ENCODE measurements at places on chromosomes 7 and 10.

GRCh38 chr10:110488940-110489339 lies 8.8 kb upstream of the DUSP5 start:
- no peak for DNase-seq

- no peak for DNase-seq
Observed at GRCh38 chr7:70696201-70696754, 435.7 kb upstream of the GALNT17 start.

GRCh38 chr10:93165367-93165766 lies 91.7 kb downstream of the CYP26A1 start:
- no peak for DNase-seq

DNA sequence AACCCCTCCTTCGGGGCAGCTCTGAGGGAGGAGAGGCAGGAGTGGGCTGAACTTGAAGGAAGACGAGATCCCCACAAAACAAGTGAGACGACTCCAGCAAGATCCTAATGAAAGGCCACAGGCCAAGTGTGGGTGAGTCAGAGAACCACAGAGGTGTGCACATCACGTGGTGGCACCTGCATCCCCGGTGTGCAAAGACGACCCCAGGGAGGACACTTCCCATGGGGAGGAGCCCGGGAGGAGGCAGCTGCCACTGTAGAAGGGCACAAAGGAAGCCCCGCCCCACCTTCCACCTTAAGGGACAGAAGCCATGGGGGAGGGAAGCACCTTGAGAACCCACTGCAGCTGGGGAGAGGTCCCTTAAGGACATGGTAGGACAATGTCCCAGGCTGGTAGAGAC lies 45.7 kb downstream of the ESYT2 start:
- no peak for DNase-seq

- no peak for DNase-seq
Observed at GRCh38 chr10:127364034-127364433, 167.6 kb upstream of the INSYN2A start.

GRCh38 chr10:33569702-33570101 lies 235.2 kb upstream of the NRP1 start:
- DNase-seq, result no peak

GRCh38 chr7:11875635-11876034 lies 43.6 kb upstream of the THSD7A start:
- DNase-seq, result no peak

GRCh38 chr7:35342786-35343185 lies 88.9 kb upstream of the TBX20 start:
- no peak for DNase-seq

DNA sequence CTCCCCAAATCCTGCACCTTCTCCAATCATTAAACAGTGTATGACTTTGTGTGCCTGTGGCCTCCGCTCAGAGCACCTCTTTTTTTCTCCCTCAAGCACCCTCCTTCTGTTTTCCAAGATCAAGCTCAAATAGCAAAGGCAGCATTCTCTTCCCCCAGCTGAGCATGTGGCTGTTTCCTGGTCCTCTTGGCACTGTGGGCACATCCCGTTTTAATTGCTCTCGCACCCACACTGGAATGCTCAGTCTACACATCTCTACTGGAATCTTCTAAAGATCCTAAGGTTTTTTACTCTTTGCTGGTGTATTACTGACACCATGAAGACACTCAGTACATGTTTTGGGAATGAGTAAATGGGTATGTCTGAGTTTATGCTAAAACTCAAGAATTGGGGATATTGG lies 107.4 kb downstream of the WDFY4 start:
- DNase-seq, result no peak

DNA sequence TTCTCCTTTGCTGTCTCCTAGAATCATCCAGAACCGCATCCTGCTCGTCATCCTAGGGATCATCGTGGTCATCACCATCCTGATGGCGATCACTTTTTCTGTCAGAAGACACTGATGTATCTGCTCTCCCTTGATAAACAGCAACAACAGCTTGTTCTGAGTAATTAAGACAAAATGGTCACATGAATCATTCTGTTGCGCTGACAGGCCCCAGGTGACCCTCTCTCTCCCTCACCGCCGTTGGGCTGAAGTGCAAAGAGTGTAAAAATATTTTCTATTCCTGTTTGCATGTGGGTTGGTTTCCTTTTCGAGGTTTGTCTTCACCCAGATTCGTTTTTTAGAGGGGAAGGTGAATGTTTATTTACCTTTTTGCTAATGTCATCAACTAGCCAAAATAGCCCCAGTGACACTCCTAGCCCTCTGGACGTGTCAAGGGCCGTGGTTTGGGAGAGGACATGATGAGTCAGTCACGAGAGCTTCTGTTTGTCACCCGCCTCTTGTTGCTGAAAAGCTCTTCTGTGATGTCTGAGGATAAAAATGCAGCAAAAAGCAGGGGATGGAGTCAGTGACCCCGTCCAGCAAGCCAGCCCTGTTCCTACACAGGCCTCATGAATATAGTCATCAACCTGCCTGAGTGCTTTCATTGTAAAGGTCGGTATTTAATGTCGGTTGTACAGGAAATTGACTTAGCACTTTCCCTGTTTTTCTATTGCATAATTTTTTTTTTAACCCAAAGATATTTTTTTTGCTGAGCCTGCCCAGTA lies 134.6 kb upstream of the TCF7L2 start:
- DNase-seq, result peak; percentile 59

- DNase-seq, result no peak
Observed at GRCh38 chr10:52447931-52448353, 133.9 kb downstream of the DKK1 start.

DNA sequence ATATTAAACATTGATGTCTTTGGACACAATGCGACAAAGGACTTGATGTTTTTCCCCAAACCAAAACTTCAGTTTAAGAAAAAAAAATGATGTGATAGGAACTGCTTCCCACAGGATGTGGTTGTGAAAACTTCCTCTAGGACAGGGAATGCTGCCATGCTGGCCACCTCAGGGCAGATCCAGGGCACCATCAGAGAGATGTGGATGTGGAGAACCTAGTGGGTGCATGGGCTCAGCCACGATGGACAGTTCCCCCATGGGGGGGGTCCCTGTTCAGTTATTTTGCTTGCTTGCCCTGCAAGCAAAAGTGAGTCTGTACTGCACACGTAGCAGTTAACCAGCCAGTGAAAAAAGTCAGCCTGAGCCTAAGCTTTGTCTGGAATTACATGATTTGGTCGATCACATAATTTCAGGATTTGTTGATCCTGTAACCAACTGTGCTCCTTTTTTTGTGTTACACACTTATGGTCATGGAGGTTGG lies 36.3 kb downstream of the LAMB4 start:
- DNase-seq, result no peak

DNA sequence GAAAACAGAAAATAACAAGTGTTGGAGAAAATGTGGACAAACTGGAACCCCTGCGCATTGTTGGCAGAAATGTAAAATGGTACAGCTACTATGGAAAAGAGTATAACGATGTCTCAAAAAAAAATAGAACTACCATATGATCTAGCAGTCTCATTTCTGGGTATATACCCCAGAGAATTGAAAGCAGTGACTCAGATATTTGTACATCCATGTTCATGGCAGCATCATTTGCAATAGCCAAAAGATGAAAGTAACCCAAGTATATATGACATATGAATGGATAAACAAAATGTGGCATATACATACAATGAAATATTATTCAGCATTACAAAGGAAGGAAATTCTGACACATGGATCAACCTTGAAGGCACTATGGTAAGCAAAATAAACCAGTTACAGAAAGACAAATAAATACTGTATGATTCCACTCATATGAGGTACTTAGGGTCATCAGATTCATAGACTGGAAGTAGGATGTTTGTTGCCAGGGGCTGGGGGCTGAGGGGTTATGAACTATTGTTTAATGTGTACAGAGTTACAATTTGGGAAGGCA lies 4.9 kb downstream of the NRCAM start:
- no peak for DNase-seq

DNA sequence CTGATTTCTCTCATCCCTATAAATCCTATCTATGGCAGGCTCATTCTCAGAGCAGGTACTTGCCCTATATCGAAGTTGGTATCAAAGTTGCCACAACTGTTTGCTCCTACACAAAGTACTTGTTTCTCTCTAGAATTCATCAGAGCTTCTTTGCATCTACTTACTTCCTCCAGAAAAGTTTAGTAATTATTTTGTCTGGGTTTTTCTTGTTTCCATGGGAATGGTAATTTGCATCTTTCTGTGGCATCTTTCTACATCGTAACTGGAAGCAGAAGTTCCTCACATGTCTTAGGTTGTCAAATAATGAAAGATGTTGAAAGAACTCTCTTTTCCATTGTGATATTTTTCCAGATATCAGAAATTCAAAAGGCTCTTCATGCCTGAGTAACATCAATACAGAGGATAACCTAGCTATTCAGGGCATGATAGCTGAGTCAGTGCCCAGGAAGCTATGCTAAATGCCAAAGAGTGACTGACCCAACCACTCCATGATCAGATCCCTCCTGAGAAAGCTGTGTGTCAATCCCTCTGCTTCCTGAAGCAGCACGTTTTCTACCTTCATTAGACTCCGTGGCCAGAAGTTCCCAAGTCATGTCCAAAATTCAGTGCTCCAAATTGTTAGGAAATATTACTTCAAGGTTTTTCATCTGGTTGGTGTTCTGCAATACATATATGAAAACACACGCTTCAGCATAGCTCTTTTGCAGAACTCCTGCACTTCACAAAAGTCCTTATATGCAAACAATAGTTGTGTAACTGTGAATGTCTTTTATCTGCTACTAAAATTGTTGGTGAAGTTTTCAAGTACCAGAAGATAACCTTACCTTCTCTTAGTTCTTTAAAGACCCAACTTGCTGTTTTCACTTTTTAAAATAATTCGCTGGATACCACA lies 216.5 kb downstream of the VTI1A start:
- peak; percentile 10 for DNase-seq

DNA sequence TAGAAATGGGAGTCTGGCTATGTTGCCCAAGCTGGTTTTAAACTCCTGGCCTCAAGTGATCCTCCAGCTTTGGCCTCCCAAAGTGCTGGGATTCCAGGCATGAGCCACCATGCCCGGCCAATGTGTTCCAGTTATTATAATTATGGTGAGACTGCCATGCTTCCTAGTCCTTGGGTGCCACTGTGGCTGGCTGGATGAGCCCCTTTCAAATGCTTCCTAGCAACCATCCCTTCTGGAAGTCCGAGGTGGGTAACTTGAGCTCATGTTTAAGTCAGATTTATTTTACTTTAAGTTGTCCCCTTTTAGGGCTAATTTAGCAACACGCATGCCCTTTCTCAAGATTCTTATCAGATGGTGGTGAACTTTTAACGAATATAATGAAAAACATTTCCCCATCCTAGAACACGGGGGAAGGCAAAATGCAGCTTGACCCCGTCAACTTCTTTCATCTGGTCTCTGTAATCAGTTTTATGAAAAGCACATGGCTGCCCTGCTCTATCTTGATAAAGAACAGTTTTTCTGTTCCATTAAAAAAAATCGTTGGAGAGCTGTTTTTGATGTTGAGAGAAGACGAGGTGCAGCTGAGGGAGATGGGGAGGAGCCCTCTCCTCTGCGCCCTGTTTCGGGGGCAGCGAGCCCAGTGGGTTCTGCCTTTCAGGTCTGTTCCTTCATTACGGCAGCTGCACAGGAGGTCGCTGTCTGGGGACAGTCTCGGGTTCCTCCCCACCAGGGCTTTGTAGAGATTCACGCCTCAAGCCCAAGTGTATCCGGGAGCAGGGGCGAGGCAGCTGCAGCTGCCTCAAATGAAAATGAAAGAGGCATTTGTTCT lies 61.0 kb upstream of the MKI67 start:
- DNase-seq, result no peak

GRCh38 chr10:29067161-29067560 lies 221.7 kb upstream of the LYZL1 start:
- no peak for DNase-seq

DNA sequence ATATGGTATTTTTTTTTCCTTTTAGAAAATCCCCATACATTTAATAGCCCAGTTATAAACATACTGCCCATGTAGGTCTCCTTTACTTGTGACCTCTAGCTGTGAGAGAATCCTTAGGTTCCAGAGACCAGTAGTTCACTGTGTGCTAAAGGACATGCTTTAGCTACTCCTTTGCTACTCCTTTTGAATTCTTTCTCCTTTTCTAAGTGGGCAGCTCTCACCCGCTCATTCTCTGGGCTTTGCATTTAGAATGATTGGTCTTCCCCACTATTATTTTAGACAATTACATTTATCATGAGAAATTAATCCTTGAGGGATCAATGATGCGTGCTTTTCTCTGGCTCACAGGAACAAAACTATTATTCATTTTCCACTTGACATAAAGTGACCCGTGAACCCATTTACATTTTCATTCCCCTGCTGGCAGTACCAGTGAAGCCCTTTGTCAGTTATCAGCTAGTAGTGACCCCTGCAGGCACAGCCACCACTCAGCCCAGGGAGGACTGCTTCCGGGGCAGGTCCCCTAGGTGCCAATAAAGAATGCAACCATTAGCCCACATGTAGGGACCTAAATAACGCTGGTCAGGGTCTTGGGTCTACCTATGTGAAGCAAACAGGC lies 844.3 kb downstream of the CNTNAP2 start:
- DNase-seq, result no peak

DNA sequence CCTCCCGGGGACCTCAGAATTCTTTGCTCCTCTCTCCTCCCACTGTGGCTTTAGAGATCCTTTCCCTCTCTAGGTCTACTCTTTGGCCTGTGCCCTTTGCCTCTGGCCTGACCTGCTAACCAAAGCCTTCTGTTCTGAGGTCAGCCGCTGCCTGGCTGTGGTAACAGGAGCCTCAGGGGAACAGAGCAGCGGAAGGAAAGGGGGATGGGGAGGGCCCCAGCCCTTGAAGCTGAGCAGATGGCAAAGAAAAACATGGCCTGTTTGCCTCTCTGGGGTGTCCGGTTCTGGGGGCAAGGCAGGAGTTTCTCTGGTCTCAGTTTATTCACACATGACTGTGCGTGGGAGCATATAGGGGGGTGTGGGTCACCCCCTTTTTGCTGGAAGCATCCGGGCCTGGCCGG lies 28.2 kb downstream of the COL26A1 start:
- DNase-seq, result peak; percentile 85

- DNase-seq, result no peak
Observed at GRCh38 chr7:92785923-92786322, 50.5 kb downstream of the CDK6 start.

- DNase-seq, result no peak
Observed at GRCh38 chr7:137296576-137296975, 47.0 kb downstream of the PTN start.

DNA sequence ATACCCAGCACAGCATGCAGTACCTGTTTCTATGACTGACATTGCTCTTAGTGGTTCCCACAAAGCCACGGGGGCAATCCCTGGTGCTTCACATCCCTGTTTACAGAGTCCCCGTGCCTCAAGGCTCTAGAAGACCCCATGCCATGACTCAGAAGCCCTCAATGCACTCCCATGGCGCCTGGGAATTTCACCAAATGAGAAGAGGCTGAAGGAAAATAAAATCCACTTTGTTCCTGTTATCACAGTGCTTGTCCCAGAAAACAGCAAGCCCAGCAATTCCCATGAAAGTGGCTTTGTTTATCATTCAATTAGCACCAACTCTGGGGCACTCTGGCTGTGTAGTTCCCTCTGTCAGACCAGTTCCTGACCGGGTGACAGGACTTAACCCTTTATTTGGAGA lies 268.3 kb downstream of the TNS3 start:
- DNase-seq, result no peak

- no peak for DNase-seq
Observed at GRCh38 chr10:13392701-13393100, 44.6 kb upstream of the SEPHS1 start.

- no peak for DNase-seq
Observed at GRCh38 chr7:128399991-128400390, 9.8 kb downstream of the IMPDH1 start.

GRCh38 chr10:22481687-22482539 lies 136.6 kb downstream of the SPAG6 start:
- no peak for DNase-seq

- DNase-seq, result peak; percentile 8
Observed at GRCh38 chr7:150845421-150845861, 6.9 kb upstream of the AOC1 start.

- DNase-seq, result no peak
Observed at GRCh38 chr7:44791278-44792219, 4.9 kb upstream of the PPIA start.

Measured in MV-4-11 (cell line).